Omental fat pad (tissue), 4 donors: ENCODE measurements at places on chromosomes 2 and 18. TPM values are rescaled to one million over a fixed set of nuclear protein-coding genes. Genes with fewer than 3 reads are reported as not detected.

DNA sequence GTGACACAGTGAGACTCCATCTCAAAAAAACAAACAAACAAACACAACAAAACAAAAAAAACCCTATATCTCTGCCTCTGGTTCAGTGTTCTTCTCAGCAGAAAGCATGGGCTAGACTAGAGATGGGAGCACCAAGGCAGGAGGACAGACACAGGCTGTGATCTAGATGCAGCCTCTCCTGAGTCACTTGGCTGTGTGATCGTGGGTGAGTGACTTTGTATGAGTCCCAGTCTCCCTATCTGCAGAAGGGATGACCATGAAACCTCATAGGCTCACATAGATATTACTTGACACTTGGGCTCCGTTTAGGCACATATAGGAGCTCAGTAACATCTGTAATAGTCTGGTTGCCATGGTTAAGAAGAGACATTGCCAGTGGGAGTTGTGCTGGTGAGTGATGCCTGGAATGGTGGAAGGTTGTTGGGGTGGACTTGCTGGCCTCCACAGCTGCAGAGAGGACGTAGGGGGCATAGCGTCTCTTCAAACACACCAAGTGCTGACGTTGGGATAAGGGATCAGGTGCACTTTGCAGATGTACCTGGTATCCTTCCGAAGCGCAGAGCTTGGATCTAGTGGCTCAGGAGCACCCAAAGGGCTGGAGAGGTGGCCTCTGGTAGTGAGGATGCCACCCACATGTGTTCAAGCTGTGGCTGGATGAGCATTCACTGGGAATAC is 318.9 kb upstream of the HS6ST1 start:
- no peak for DNase-seq

DNA sequence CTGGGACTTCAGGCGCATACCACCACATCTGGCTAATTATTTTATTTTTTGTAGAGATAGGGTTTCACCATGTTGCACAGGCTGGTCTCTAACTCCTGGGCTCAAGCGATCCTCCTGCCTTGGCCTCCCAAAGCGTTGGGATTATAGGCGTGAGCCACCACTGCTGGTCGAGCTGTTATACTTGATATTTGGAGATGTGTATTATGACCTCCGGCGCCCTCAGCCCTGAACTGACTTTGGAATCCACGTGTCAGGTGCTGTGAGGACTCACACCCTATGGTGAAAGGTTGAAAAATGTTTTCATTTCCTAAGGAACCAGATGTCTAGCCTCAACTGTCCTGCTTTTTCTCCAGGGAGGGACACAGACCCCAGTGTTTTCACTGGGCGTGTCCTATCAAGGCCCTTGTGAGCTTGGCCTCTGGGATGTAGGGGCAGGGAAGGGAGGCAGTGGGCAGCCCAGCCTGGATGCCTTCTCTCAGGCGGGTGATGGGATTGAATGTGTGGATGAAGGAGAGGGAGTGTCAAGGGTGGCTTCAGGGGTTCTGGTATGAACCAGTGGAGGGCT is 56.4 kb upstream of the HAAO start:
- DNase-seq: no peak

The INO80C gene
- 20.7 TPM for total RNA-seq

The FAHD2B gene
- 15.4 TPM for total RNA-seq

DNA sequence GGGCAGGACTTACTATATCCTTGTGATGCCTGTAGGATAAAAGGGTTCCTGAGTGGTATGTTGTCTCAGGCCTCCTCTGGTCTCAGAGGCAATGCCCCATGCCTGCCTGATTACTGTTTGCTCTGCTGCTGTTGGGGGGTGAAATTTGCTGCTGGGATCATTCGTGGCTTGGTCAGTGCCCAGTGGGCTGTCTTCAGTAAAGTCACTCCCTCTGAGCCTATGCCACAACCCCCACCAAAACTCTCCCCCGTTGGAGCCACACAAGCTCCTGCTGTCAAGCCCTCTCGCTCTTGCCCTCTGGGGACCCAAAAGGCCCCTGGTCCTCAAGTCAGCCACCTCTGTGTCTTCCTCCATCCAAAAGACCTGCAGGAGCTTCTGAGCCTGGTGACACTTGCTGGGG is 38.6 kb upstream of the TGIF1 start:
- DNase-seq: no peak

GRCh38 chr2:71857636-71858035 is 290.0 kb downstream of the CYP26B1 start:
- DNase-seq: no peak

DNA sequence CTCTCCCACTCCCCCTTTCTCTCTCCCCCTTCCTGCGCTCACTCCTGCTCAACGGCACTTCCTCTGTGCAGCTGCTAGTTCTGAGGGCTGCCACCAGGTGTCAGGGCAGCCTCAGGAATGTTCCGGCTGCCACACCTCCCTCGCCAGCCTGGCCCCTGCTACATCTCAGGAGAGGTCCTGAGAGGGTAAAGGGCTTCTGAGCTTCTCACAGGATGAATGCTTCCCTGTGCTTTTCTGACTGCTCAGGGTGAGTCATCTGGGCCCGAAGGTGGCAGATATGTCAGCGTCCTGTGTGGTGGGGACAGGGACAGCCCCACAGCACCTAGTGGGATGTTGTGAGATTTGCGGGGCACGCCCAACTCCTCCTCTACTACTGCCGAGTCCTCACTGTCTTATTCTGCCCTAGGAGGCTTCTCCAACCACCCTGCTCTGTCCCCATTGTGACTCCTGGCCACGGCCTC is 49.0 kb downstream of the PLEKHB2 start:
- no peak for DNase-seq

The CYRIA gene
- 25.7 TPM for total RNA-seq

The ALPI gene
- not detected for total RNA-seq

DNA sequence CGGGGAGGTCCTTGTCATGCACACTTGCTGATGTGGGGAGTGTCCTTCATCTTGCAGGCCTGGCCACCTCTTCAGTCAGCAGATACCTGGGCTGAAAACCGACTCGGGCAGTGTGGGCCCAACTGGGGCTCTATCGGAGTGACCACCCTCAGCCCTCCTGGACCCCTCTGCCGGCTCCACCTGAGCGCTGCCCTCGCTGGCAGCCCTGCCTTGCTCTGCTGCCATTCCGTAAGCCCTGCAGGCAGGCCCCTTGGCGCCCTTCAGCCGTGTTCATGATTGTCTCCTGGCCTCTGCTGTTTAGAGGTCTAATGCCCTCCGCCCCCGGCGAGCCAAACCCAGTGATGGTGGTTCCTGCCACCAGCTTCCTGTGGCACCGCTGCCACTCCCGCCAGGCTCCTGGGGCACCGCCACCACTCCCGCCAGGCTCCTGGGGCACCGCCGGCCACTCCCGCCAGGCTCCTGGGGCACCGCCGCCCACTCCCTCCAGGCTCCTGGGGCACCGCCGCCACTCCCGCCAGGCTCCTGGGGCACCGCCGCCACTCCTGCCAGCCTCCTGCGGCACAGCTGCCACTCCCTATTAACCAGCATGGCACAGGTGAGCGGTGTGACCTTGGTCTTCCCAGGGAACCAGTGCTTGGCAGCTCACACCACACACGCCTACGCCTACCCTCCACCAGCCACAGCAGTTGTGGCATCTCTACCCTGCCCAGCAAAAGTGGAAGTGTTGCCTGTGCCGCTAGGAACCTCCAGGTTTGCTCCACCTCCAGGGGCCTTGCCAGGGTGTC is 15.9 kb downstream of the CAPN10 start:
- DNase-seq: no peak

GRCh38 chr2:219522111-219523030 is 8.1 kb downstream of the ASIC4 start:
- DNase-seq: no peak

The ECEL1 gene
- total RNA-seq: 1.0 TPM

GRCh38 chr2:154855138-154855537 is 156.6 kb downstream of the KCNJ3 start:
- no peak for DNase-seq

The FIGLA gene
- total RNA-seq: not detected
